Stimulated activated CD8-positive, alpha-beta memory T cell treated with anti-CD3 and anti-CD28 coated beads, Interleukin-4, amount 100 ng/mL, for 4 hours (primary cell): ENCODE measurements at places on chromosomes 1 and 21.

DNA sequence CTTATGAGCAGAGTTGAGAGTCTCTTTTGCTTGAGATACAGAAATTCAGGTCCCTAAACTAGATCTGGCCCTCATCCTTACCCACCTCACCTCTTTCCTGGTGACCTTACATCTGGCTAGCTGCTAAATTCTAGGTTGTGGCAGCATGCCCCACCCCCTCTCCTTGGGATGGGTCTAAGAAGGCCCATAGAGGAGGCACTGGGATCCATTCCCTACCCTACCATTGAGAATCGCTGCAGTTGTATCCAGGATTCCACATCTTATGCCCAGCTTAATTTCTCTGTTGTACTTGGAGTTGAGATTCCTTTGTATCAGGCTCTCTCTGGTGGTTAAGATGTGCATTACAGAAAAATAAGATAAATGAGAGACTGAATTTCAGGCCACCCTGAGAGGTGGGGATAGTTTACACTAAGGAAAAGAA is 9.5 kb upstream of the TMEM39B start:
- DNase-seq, result no peak

GRCh38 chr1:7046314-7046713 is 261.1 kb downstream of the CAMTA1 start:
- DNase-seq, result no peak

DNA sequence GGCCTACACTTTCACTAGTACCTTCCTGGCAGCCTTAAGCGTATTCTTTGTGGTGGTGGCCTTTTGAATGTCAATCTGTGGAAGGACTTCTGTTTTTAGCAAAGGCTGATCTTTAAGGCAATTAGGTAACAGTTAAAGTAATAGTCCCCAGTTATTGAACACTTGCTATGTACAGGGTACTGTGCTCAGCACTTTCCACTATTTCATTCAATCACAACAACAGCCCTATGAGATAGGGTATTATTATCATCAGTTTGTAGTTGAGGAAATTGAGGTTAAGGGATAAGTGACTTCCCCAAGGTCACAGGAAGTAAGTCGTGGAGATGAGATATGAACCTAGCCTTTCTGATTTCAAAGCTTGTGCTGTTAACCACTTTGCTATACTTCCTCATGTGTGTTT is 185.7 kb downstream of the ST6GALNAC3 start:
- no peak for DNase-seq

- no peak for DNase-seq
Measured at GRCh38 chr1:159444511-159444910, 5.0 kb downstream of the OR10J1 start.

- DNase-seq, result no peak
Measured at GRCh38 chr1:179447489-179447888, 81.7 kb downstream of the AXDND1 start.

- DNase-seq, result no peak
Measured at GRCh38 chr1:14522077-14522925, 76.2 kb upstream of the KAZN start.

- no peak for DNase-seq
Measured at GRCh38 chr1:8464377-8464776, 146.5 kb downstream of the SLC45A1 start.

- no peak for DNase-seq
Measured at GRCh38 chr1:43979528-43980254, 681 bp downstream of the B4GALT2 start.

DNA sequence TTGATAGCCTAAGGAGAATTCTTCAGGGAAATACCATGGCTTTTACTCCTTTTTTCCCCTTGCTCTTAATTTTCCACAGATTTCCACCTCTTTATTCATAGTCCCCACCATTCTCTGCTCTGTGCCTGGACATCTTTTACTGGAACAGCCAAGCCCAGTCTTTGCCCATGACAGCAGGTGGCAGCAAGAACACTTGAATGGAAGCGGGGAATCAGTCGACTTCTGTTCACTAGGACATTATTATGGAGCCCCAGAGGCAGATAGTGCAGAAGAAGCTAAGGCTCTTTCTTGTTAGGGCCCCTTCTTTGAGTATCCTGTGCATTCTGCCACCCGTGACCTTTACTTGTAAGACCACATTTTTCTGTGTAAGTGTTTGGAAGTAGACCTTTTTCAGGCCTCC is 6.3 kb downstream of the OR14I1 start:
- no peak for DNase-seq

GRCh38 chr1:10033359-10033845 is 644 bp downstream of the UBE4B start:
- DNase-seq, result no peak

GRCh38 chr1:18886003-18886335 is 16.4 kb downstream of the ALDH4A1 start:
- DNase-seq, result no peak

- no peak for DNase-seq
Measured at GRCh38 chr1:16398371-16398953, 31.4 kb downstream of the SZRD1 start.

DNA sequence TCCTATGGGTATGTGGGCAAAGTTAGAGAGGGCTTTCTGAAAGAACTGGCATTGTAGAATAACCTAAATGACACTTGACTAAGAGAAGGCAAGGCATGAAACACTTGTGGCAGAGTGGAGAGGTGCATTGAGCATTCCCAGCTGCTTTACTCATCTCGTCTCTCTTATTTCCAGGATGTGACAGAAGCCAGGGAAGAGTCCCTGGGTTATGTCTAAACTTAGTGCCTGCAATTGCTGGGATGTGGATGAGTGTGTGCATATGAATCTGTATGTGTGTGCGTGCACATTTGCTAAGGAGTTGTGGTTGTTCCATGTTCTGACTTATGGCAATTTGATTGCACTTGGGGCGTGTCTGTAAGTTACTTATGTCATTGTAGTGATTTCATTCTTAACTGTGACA is 1326.5 kb upstream of the B3GALT2 start:
- DNase-seq, result no peak

DNA sequence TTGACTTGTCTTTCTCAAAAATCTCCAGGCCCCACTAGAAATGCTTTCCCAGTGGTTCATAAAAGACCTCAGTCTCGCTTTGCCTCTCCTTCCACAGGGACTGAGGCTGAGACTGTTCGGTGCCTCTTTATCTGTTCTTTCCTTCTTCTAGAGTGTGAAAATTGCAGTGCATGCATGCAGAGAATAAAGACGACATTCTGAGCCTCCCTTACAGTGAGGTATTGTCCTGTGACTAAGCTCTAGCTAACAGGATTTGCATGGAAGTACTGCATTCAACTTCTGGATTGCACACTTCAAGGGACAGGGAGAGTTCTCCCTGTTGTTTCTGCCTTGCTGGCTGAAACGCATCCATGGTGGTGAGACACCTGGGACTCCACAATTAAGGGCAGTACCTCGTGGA is 69.1 kb downstream of the COLGALT2 start:
- DNase-seq, result no peak

DNA sequence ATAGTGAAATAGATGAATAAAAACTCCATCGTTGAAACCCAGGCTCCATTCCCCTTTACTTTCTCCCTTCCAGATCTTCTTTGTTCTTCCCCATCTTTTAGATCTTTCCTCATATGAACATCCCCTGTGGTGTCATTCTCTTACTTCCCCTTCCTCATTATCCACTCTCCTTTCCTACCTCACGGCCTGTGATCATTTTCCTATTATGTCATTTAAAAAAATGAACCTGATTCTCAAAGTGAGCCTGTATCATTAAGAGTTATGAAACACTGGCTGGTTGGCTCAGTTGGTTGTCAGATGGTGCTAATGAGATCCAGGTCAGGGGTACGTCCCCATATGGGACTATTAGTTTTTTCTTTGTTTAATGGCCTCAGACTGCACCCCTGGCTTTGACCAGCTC is 38.3 kb downstream of the TCEANC2 start:
- no peak for DNase-seq

- no peak for DNase-seq
Measured at GRCh38 chr1:82227306-82228095, 426.8 kb downstream of the ADGRL2 start.

DNA sequence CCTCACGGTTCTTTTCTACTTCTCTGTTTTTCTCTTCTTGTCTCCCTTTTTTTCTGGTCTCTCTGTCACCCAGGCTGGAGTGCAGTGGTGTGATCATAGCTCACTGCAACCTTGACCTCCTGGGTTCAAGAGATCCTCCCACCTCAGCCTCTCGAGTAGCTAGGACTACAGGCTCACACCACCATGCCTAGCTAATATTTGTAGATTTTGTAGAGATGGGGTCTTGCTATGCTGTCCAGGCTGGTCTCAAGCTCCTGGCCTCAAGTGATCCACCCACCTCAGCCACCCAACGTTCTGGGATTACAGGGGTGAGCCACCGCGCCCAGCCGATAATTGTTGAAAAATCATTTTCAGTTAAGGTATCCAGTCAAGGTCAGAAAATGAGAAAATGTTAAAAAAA is 25.9 kb upstream of the LGALS8 start:
- no peak for DNase-seq

DNA sequence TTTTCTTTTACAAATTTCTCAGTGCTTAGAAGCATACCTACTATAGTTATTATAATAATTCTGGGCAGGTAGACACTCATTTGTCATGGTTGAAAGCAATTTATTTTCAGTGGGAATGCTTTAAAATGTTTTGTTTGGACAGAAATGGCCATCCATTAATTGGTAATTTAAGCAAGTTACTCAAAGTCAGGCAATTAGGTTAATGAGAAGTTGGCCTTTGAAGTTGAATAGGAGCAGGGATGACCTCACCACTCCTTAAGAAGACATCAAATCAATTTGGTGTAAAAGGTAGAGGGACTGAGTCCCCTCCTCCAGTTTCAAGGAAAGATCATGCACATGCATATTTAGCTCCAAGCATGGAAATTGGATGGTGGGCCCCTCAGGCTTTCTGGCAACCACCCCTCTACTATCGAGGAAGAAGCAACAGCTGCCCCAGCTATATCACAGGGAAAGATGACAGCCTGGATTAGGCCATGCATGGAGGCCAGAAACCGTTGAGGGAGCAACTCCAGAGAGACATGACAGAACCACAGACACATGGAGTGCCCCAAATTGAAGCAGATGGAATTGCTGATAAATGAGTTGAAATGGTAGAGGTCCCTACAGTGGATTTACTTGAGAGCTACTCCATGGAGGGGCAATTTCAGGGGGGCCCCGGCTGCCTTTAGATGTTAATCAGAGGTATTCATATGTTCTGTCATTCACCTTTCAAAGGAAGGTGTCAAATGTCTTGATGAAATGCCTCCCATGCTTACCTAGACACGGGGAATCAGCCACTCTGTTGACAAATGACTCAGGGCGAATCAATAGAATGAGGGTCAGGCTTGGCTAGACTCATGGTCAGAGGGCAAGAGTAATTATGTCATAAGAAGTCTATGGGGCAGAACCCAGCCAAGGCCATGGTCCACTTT is 26.7 kb downstream of the HLX start:
- DNase-seq, result no peak

DNA sequence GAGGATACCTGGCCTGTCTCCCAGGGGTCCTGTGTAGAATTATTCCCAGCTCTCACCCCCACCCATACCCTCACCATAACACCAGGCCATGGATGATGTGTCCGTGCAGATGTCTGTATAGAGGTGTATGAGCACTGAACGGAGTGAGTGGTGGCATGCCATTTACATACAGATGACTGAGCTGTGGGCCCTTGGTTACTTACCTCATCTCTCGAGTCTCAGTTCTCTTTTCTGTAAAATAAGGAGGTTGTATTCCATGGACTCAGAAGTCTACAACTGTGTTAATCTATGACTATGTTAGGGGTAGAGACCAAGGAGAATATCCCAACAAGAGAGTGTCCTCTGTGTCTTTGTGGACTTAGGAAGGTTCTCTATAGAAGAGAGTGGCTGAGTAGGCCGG is 65.6 kb upstream of the CD1D start:
- no peak for DNase-seq

DNA sequence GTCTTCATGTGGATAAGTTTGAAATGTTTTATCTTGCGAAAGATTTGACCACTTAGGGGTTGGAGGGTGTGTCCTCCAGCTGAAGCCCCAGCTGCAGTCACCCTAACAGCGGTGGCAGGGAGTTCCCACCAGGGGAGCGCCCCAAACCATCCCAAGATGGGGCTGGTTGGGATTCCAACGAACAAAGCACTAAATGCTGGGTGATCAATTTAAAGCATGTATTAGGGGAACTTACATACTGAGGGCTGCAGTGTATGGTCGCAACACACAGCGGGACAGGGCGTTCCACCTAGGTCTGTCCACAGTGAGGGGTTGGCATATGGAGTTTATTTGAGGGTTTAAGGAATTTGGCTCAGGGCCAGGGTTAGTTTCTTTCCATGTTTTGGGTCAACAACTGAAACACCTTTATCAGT is 26.3 kb downstream of the SLC37A1 start:
- DNase-seq, result no peak

DNA sequence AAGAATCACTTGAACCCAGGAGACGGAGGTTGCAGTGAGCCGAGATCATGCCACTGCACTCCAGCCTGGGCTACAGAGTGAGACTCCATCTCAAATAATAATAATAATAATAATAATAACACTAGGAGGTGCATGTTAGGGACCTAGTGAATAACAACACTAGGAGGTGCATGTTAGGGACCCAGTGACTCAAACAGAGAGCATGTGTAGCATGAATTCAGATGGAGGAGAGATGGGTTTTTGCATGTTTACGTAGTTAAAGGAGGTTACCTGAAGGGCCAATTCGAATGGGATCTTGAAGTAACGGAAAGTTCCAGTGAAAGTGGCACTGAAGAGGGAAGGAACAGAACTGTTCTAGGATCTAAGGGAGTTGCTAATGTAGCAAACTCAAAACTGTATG is 7.1 kb upstream of the KCNK1 start:
- DNase-seq, result no peak

DNA sequence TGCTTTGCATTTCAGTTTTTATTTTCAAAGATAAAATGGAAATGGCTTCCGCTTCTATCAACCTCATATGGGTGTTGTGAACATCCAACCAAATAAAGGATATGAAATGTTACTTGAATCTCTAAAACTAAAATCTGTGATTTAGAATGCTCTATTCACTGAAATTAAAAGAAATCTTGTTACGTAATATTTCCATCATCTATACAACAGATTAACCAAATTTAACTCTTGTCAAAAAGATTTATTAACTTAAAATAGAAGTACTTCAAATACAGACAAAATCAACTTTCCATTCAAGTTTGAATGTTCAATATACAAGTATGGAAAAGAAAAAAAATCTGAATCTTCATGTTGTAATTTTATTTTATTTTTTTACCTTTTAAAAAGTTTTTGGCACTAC is 18.7 kb downstream of the PRPF38A start:
- DNase-seq, result no peak

DNA sequence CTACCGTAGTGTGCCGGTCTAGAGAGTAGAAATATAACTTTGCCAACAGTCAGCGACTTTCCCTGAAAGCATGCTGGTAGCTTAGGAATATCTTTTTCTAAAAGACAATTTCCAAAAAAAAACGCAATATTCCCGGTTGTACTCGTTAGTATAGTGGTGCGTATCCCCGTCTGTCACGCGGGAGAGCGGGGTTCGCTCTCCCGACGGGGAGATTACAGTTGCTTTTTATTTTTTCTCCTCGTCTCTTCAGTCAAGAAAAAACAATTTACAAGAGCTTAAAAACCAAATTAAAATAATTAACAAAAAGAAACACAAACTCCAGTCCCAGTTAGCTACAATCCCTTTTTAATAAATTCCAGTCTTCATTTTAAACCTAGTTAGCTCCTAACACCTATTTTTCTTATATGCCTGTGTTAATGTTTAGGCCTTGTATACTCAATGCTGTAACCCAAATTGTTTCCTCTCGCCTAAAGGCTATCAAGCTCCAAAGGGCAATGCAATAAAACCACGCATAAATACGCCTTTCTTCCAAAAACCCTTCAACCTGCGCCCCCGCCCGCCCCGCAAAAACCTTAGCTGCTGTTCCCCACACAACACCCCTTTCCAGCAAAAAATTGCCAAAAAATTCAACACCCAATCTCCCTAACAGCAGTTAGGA is 7.8 kb downstream of the HSPA6 start:
- DNase-seq, result no peak
